Fibroblast of mammary gland (primary cell): ENCODE measurements at places on chromosomes 16 and 17.

GRCh38 chr16:53899431-53899830 lies 195.5 kb downstream of the FTO start:
- peak; percentile 38 for DNase-seq

DNA sequence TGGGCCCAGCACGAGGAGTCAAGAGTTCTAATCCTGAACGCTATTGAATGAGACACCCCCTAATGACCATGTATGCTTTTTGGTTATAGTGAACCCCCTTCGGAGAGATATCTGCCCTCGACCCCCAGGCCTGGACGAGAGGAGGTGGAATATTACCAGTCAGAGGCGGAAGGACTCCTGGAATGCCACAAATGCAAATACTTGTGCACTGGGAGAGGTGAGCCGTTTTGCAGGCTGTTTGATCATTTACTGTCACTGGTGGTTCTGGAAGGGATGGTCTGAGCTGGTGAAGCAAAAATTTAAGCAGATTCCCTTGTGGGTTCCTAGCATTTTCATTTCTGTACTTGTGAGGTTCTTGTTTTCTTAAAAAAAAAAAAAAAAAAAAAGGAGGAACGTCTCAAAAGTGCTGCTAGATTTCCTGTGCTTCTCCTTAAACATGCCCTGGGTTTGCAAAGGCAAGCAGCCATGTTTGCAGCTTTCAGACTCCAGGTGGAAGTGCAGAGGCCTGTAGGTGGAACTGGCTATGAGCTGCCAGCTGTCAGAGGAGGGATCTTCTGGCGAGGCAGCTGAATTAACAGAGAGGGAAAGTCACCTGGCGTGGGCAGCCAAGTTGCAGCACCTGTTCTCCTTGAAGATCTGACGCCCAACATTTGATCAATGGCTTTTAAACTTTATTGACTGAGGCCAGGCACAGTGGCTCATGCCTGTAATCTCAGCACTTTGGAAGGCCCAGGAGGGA lies 3.5 kb downstream of the MARVELD3 start:
- no peak for DNase-seq

DNA sequence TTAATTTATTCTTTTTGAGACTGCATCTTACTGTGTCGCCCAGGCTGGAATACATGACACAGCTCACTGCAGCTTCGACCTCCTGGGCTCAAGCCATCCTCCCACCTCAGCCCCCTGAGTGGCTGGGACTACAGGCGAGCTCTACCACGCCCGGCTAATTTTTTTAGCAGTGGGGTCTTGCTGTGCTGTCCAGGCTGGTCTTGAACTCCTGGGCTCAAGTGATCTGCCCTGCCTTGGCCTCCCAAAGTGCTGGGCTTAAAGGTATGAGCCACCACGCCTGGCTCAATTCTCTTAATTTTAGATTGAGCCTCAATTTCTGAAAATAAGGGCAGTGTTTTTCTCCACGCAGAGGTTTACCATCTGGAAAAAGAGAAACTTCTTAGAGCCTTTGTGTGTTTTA lies 41.1 kb downstream of the ZNF750 start:
- DNase-seq, result no peak

GRCh38 chr16:50302472-50303005 lies 36.2 kb downstream of the ADCY7 start:
- no peak for DNase-seq

DNA sequence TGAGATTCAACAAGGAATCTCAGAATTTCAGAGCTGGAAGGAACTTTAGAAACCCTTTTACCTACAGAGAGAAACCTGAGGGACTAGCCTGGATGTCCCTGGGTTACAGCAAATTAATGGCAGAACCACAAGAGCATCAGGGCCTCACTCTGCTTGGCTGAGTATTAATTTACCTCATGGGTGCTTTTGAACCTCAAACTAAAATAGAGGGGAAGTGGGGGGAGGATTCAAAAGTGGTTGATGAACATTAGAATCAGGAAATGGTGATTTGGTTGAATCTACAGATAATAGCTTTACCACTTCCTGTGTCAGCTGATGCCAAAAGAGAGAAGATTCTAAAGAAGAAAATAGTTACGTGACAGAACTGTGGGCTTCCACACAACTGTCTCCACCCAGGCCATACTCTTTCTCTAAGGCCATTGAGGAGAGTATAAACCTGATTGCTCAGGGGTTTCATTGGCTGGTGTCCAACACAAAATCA lies 11.3 kb upstream of the SKAP1 start:
- DNase-seq, result no peak

- DNase-seq, result peak; percentile 93
Measured at GRCh38 chr16:15502041-15502725, 67.8 kb downstream of the BMERB1 start.
